ENCODE measurements at places on chromosomes 1 and 21. TPM values are rescaled to one million over a fixed set of nuclear protein-coding genes. Genes with fewer than 3 reads are reported as not detected.

- no peak for DNase-seq
Observed at GRCh38 chr1:212980123-212980785, 29.9 kb downstream of the VASH2 start.

DNA sequence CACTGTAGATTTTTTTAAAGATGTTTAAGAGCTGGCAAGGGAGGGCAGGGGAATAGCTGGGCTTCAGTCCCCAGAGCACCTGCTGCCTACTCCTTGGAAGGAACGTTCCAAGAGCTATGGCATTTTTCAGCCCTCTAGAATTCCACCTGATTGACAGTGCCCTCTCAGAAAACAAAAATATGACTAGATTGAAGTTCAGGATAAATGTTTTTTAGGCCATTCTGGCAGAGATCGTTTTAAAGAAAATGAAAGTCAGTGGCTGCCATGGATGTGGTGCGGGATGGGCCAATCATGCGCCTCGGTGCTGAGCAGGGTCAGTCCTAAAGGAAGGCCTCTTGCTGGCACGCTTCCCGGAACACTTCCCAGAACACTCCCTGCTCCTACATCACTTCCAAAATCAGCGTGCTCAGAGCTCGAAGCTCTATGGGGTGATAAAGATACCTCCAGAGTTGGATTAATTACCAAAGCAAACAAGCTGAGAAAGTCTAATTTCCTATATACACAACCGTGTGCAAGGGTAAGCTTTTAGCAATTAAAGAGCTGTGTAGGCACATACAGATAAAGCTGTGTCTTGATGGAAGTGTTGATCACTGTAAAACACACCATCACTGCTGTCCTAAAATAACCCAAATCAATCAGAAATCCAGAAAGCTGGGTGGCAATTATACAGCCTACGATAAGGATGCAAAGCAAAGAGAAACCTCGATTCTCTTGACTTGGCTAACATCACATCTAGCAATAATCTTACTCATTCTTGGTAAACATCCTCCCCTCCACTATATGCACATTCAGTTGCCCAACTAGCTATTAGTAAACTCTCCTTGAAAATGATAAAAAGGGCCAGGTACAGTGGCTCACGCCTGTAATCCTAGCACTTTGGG is 34.6 kb downstream of the TGFBR3 start:
- no peak for DNase-seq

DNA sequence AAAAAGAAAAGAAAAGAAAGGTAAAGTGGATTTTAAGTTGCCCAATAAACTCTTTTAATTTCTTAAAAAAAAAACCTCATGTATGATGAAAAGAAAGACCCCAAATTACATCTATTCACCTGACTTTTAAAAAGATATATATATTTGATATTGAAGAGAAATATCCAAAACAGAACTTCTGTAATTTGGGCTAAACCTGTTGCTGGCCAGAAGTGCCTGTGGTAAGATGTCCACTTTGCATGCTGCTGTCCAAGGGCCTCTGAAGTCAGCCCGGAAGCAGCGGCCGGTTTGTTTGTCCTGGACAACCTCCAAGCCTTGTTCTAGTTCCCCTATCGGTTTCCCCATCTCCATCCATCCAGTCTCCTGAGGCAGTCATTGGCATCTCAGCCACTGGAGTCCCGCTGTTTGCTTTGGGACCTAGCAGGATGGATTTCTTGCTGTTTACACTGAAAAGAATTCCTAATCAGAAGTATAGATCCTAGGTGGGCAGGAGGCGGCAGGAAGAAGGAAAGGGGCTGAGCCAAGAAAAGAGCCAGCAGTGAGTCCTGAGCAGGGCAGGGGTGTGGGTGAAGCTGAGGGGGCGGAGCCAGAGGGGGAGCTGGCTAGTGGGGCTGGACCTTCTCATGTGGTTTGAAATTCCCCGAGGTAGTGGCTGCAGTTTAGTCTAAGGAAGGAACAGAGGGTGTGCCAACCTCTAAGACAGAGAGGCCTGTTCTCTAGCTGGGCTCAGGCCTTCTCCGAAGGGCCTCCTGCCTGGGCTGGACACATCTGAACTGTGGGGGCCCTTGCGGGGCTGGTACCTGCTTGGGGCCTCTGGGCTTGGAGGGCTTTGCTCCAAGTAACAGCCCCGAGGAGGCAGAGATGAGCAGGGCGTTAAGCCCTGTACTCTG is 3.3 kb downstream of the NCMAP start:
- peak; percentile 89 for DNase-seq

The SHISA4 gene
- total RNA-seq, result 3.7 TPM

The CD1E gene
- total RNA-seq, result not detected

The TFF3 gene
- 9.2 TPM for total RNA-seq

The CSMD2 gene
- total RNA-seq, result 6.3 TPM

The BARHL2 gene
- not detected for total RNA-seq
